ENCODE measurements at places on chromosomes 6 and 20.

DNA sequence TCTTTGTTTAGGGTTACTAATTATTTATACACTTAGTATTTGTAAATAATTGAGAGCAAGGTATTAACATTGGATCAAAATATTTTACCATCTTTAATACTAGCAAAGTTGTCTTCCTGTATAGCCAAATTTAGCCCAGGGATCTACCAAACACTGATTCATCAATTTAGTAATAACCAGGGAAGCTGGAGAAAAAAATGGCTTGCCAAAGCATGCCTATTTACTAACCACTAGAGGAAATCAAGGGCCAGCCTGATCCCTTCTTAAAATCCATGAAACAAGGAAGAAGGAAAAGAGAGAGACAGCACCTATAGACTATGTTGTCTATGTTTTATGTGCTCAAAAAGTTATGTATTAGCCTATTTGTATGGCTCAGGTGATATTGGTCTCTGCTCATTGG, 450.3 kb upstream of the GJE1 start:
- no peak for DNase-seq

GRCh38 chr6:145809211-145809610, 5.4 kb downstream of the FBXO30 start:
- no peak for DNase-seq

- no peak for DNase-seq
These were observed 156.6 kb downstream of the ZDHHC14 start for GRCh38 chr6:157537556-157537955.

GRCh38 chr20:61340157-61340556, 88.1 kb downstream of the CDH4 start:
- DNase-seq = no peak

GRCh38 chr6:111024681-111025080, 42.8 kb downstream of the RPF2 start:
- no peak for DNase-seq

- no peak for DNase-seq
These were observed 110.6 kb downstream of the ARID1B start for GRCh38 chr6:156887623-156888269.

DNA sequence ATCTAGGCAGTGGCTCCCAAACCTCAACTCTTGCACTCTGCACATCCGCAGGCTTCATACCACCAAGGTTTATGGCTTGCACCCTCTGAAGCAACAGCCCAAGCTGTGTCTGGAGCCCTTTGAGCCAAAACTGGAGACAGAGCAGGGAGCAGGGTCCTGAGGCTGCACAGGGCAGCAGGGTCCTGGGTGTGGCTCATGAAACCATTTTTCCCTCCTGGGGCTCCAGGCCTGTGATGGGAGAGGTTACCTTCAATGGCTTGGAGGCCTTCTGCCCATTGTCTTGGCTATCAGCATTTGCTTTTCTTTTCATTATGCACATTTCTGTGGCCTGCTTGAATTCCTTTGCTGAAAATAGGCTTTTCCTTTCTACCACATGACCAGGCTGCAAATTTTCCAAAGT, 6.3 kb upstream of the FAM184A start:
- DNase-seq = no peak

DNA sequence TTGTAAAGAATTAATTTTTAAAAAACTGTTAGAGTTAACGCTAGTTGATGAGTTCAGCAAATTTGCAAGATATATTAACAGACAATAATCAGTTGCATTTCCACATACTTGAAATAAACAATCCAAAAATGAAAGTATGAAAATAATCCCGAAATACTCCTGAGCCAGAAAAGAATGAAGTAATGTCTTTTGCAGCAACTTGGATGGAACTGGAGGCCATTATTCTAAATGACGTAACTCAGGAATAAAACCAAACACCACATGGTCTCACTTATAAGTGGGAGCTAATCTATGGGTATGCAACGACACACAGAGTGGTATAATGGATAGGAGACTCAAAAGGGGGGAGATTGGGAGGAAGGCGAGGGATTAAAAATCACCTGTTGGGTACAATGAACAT, 872.9 kb upstream of the GJE1 start:
- no peak for DNase-seq

DNA sequence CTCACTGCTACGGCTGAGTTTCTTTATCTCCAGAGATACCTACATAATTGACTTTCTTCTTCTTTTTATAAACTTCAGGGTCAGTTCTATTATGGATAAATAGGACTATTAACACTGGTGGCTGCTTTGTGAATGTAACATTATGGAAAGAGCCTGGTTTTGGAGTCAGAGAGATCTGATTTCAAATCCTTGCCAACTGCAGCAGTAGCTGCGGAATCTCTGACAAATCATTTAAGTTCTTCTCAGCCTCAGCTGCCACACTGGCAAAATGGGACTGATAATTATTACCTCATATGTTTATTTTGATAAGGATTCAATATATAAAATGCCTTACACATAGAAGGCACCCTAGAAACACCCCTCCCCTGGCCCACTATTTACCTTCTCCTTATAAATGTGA, 160.5 kb downstream of the BACH2 start:
- no peak for DNase-seq

DNA sequence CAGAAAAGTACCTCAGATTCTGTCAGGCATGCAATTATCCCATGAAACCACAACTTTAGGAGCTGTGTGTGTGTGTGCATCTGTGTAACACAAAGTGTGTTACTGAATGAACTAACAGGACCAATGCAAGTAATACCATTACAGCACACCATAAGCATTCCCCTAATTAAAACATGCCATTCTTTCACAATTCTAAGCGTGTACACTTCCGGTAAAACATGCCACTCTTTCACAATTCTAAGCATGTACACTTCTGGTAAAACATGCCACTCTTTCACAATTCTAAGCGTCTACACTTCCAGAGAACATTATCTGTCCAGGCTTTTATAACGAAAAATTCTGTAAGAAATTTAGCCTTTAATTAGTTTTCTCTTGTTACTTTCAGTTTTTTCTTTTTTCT, 238.2 kb downstream of the GMDS start:
- no peak for DNase-seq

- DNase-seq = no peak
These were observed 36.2 kb upstream of the THEMIS start for GRCh38 chr6:127937102-127937501.

DNA sequence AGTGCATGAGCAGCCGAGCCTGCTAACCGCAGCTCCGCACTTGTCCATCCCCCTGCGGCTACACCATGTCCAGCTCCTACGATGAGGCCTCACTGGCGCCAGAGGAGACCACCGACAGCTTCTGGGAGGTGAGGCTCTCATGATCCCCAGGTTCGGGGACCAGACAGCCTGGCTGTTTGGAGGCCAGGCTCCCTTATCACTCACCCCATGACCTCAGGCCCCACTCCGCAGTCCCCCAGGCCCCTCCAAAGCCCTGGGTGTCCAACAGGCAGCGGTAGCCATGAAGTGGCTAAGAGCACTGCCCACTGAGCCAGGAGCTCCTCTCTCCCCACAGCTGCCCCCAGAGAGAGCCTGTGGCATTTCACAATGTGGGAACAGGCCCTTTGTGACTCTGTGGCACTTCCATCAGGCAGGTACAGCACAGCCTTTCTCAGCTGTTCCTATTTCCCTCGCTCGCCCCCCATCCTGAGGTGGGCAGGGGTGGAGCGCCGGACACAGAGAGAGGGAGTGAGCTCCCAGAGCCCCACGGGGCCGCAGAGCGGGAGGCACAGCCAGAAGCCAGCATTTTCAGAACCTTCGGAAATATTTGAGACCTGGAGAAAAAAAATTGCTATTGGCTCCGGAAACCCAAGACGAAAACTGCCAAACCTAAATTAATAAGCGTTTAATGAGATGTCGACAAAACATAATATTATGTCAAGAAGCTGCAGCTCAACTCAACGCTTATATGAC, 29.7 kb downstream of the SPDEF start:
- no peak for DNase-seq

- DNase-seq = no peak
These were observed 23.8 kb downstream of the CYB5R4 start for GRCh38 chr6:83883240-83883639.

DNA sequence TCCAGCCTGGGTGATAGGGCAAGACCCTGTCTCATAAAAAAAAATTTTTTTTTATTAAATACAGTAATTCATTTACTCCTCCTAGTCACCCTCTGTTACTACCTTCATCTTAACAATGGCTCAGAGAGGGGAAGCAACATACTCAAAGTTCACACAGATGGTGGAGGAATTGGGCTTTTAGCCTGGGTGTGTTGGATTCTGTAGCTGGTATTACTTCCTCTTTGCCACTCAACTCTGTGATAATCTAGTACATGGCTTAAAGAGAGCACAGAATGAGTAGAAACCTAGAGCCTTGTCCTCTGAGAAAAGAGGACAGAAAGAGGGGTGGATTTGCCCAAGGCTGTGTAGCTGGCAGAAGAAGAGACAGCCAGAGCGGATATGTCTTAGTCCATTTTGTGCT, 96.6 kb downstream of the DLGAP4 start:
- no peak for DNase-seq

DNA sequence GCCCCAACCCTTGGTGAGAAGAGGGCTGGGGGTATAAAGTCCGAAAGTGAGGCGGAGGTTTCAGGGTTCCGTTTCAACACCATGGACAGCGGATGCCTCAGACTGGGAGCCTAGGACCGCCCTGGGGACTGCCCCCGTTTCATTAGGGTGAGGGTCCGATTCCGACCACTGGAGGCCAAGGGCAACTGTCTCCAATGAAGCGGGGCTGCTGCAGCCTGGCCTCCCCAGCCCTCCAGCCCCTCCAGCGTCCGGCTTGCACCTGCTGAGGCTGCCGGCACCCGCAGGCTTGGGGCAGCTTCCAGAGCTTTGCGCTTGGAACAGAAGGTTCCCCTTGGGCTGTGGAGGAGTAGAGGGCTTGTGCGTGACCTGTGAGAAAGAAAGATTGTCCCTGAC, 39.9 kb downstream of the YTHDF1 start:
- DNase-seq = no peak

GRCh38 chr20:13017883-13018535, 9.2 kb downstream of the SPTLC3 start:
- no peak for DNase-seq

GRCh38 chr20:21640556-21640955, 64.9 kb upstream of the PAX1 start:
- no peak for DNase-seq

GRCh38 chr6:105522626-105523322, 119.9 kb upstream of the PREP start:
- DNase-seq = no peak

GRCh38 chr6:89360415-89360999, 8.0 kb upstream of the UBE2J1 start:
- DNase-seq = no peak

DNA sequence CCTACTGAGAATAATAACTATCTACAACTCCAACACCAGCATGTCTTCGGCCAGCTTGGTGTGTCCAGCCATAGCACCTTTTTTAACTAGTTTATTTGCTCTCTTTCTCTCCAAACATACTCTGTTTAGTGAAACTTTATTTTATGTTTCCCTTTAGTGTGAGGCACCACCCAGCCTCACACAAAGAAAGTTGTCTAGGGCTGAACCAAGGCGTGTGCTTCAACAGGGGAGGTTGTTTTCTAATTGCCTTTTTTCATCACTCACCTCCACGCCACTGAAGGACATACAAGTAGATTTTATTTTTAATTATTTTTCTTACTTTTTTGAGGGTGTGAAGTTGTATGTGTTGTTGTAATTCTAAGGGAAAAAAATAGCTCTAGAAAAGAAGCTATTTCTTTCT, 125.6 kb upstream of the MARCKS start:
- DNase-seq = no peak

GRCh38 chr6:114520976-114521375, 178.2 kb upstream of the HS3ST5 start:
- no peak for DNase-seq

- DNase-seq = no peak
These were observed 40.8 kb downstream of the IYD start for GRCh38 chr6:150409576-150410066.

GRCh38 chr20:42098418-42098817, 480.2 kb upstream of the CHD6 start:
- DNase-seq = no peak

DNA sequence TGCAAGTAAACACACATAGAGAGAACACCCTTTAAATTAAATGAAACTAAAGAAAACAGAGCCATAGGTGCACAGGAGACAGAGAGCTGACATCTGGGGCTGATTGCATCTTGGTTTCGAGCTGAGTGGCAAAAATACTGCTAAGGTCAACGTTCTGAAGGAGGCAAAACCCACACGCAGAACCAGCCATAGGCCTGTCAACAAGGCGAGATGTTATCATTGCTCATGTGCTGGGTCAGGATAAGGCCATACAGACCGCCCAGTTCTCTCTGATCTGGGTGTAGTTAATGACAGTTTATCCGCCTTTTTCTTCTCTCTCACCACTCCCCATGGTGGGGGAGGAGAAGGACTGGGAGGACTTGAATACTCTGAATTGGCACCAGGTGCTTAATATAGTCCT, 4.5 kb upstream of the FAM110A start:
- DNase-seq = no peak

GRCh38 chr6:32825966-32826365, 9.2 kb upstream of the HLA-DOB start:
- DNase-seq = no peak

DNA sequence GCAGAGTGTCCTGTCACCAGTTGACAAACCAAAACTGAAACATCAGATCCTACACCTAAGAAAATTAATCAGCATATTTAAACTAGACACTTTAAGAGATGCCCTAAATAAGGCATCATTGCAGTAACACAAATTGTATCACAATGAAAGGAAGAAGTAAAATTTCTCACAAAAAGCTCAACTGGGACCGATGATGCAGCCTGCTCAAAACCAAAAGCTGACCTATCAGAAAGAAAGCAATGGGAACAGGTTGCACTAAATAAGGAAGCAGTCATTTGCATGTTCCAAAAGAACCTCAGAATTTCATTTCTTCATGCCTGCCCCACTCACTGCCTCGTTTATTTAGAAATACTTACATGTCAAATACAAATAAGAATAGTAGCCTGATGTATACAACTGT, 12.1 kb downstream of the HIVEP2 start:
- DNase-seq = no peak

DNA sequence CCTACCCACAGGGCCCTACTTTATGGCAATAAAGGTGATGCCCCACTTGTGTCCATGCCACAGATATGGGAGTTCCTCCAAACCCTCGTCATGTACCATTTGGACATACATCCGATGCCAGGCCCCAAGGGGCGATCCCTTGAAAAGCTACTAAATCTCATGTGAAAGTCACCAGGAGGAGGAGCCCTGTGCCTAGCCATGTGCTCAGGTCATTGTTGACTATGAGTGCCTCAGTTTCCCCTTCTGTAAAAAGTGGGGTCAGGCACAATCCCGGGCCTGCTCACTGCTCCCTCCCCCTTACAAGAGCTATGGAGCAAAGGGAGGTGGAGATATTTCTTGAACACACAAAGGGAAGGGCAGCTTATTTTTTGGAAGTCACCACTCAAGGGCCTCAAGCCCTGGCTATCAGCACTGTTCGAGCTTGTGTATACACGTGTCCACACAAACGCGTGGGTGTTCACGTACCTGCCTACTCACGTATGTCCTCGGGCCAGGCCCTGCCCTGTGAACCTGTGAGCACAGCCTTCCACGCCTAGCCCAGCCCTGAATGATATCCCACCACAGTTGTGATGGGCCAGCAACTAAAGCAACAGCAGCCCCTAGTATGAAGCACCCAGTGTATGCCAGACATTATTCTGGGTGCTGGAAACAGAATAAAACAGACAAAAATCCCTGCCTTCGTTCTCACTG, 1.9 kb downstream of the ACTL10 start:
- DNase-seq = no peak

Data from activated CD4-positive, alpha-beta T cell treated with anti-CD3 and anti-CD28 coated beads for 48 hours (primary cell).